ENCODE measurements at places on chromosomes 6 and 20. TPM values are rescaled to one million over a fixed set of nuclear protein-coding genes. Genes with fewer than 3 reads are reported as not detected.

DNA sequence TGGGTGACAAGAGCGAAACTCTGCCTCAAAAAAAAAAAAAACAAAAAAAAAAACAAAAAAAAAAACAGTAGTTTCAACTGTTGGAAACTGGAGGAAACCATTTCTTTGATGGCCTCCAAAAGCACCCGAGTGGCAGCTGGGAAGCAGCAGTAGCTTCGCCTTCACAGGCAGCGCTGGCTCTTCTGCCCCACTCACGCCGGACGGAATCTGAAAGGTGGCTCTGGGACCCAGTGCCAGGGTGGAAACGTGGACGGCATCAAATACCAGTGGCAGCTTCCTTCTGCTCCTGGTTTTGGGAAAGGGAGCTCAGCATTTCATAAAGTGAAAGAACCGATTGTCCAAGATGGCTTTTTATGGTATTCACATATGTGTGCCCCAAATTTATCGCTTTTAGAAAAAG is 159.4 kb downstream of the SMOC2 start:
- no peaks in the 10 kb centered on the region for H3K36me3 ChIP-seq
- no peak for DNase-seq
- no peak overlapping the region for H3K27ac ChIP-seq
- H3K4me1 ChIP-seq: no peaks in the 10 kb centered on the region

DNA sequence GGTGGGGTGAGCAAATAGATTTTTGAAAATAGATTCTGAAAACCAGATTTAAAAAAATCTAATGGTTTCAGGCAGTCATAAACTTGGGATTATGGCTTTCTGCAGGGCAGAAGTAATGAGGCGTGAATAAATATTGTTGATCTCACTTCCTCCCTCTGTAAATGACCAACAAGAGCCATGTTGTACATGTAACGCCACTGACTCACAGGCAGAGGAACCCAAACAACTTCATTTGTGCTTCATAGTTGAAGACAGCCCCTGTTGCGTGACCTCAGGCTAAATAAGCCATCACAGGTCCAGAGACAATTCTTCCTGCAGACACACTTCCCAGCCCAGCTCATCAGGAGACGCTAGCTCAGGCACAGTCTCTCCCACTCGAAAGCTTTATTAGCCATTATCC is 59.1 kb upstream of the F13A1 start:
- no peaks in the 10 kb centered on the region for H3K27me3 ChIP-seq
- H3K4me1 ChIP-seq: no peaks in the 10 kb centered on the region
- H3K36me3 ChIP-seq: no peaks in the 10 kb centered on the region
- no peak for DNase-seq
- no peak overlapping the region for H3K27ac ChIP-seq
- H3K4me3 ChIP-seq: no peak overlapping the region

DNA sequence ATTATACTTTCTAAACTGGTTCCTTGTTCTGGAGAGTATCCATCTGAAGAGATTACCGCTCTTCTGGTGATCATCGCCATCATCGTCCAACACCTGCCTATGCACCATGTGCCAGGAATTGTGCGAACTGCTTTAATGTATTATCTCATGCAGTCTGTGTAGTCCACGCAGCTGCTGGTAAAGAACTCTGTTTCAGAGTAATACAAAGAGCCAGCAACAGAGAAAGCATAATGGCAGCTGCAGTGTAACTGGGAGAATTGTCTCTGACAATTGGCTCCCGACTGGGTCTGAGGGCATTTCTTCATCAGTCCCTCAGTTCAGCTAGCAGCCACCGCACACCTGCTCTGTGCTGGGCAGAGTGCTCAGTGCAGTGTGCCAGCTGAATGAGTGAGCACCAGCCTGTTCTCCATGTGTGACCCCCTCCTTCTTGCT is 383.4 kb downstream of the GRIK2 start:
- H3K36me3 ChIP-seq: no peaks in the 10 kb centered on the region
- H3K4me1 ChIP-seq: no peaks in the 10 kb centered on the region
- H3K27ac ChIP-seq: no peak overlapping the region
- no peak overlapping the region for H3K4me3 ChIP-seq
- H3K27me3 ChIP-seq: no peaks in the 10 kb centered on the region

- H3K27ac ChIP-seq: peak overlapping the region; percentile 88
- no peaks in the 10 kb centered on the region for H3K27me3 ChIP-seq
- H3K4me3 ChIP-seq: peak overlapping the region; percentile 64
- peaks cover 22% of the 10 kb centered on the region for H3K4me1 ChIP-seq
Observed at GRCh38 chr20:62142252-62143080, 728 bp downstream of the PSMA7 start.

DNA sequence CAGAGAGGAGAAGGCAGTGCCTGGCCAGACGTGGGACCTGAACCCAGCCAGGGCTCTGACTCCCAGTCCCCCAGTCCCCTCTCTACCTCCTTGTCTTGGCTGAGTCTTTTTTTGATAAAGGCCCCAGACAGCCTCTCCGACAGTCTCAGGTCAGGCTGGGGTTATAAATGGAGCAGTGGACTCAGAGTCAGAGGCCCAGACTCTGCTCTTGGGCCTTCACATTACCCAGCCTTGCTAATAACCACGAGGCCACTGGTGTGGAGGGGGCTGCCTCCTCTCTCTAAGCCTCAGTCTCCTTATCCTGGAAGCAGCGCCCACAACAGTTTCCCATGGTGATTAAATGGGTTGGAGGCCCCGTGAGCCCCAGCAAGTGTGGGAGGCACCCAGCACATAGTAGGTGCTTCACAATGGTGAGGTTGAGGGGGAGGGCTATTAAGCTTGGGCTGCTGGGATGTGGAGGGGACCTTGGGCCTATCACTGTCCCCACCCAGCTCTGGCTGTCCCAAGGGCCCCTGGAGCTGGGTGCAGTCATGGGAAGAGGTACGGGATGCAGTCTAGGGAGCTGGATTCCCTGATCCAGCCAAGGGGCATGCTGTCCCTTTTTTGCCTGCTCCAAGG is 35.7 kb downstream of the TGM2 start:
- H3K27ac ChIP-seq: peak overlapping the region; percentile 90
- no peaks in the 10 kb centered on the region for H3K36me3 ChIP-seq
- no peak for DNase-seq
- no peaks in the 10 kb centered on the region for H3K27me3 ChIP-seq

DNA sequence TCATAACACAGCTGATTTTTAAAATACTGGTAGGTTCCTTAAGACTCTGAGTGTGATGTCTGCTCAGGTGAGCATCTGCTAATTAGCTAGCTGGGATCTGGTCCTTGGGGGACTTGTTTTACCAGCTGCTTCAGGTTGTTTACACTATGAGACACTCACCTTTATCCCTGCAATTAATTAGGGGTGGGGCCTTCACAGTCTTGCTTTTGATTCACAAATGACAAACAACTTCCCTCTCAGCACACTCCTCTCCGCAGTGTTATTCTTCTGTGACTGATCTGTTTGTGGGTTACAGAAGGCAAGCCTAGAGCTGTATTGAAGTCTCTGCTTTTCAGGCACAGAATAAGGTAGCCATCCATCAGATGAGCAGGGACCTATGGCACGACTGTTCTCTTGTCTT is 62.0 kb upstream of the CD83 start:
- no peak overlapping the region for H3K4me3 ChIP-seq
- no peaks in the 10 kb centered on the region for H3K27me3 ChIP-seq
- H3K4me1 ChIP-seq: no peaks in the 10 kb centered on the region
- no peak overlapping the region for H3K27ac ChIP-seq
- H3K36me3 ChIP-seq: no peaks in the 10 kb centered on the region

DNA sequence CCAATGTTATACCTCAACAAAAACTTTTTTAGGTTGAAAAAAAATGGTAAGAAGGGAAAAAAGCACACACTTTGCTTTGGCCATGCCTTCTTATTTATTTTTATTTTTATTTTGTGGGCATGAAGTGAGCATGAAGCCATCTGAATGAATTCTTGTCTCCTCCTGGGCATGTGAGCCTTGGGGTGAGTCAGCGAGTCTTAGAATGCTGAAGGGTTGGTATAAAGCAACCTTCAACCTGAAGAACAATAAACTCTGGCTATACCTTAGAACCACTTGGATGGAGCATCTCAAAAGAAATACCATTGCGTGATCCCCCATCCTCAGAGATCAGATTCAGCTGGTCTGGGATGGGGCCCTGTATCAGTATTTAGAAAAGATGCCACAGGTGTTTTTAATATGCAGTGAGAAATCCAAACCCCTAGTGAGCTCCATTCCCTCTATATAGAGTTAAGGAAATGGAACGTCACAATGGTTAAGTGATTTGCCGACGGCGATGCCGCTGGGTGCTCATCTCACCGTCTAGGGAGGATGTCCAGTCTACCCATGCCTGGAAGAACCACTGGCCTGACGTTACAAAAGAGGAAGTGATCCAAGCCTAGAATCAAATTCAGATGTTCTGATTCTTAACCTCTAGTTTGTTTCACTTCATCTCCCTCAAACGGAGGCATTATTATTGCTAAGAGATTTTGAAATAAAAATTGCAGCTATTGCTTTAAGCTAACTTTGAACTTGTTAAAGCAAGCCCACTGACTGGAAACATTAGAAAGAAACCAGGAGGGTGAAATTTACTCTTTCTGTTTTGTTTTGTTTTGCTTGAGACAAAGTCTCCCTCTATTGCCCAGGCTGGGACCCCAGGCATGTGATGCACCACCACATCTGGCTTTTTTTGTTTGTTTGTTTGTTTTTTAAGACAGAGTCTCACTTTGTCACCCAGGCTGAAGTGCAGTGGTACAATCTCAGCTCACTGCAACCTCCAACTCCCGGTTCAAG is 67.1 kb downstream of the EDN1 start:
- H3K4me3 ChIP-seq: no peak overlapping the region
- no peak for DNase-seq
- no peaks in the 10 kb centered on the region for H3K27me3 ChIP-seq
- H3K36me3 ChIP-seq: no peaks in the 10 kb centered on the region
- H3K4me1 ChIP-seq: no peaks in the 10 kb centered on the region
- peak overlapping the region; percentile 9 for H3K27ac ChIP-seq

GRCh38 chr6:75199889-75200288 is 6.0 kb downstream of the COL12A1 start:
- H3K4me3 ChIP-seq: no peak overlapping the region
- no peaks in the 10 kb centered on the region for H3K36me3 ChIP-seq
- H3K27ac ChIP-seq: no peak overlapping the region
- DNase-seq: no peak
- no peaks in the 10 kb centered on the region for H3K27me3 ChIP-seq

DNA sequence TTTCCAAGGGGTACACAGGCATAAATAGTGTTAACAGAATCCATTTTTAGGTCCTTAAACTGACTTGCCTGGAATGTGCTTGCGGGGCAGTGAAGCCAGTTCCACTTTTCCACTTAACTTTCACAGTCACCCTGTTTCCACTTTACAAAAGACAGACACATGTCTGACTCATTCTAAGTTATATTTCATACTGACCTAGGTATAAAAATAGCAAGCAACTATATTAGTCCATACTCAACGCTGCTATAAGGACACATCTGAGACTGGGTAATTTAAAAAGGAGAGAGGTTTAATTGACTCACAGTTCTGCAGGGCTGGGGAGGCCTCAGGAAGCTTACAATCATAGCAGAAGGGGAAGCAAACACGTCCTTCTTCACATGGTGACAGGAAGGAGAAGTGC is 88.2 kb downstream of the MTFR2 start:
- no peaks in the 10 kb centered on the region for H3K27me3 ChIP-seq
- no peaks in the 10 kb centered on the region for H3K36me3 ChIP-seq
- no peak for DNase-seq
- no peak overlapping the region for H3K4me3 ChIP-seq

DNA sequence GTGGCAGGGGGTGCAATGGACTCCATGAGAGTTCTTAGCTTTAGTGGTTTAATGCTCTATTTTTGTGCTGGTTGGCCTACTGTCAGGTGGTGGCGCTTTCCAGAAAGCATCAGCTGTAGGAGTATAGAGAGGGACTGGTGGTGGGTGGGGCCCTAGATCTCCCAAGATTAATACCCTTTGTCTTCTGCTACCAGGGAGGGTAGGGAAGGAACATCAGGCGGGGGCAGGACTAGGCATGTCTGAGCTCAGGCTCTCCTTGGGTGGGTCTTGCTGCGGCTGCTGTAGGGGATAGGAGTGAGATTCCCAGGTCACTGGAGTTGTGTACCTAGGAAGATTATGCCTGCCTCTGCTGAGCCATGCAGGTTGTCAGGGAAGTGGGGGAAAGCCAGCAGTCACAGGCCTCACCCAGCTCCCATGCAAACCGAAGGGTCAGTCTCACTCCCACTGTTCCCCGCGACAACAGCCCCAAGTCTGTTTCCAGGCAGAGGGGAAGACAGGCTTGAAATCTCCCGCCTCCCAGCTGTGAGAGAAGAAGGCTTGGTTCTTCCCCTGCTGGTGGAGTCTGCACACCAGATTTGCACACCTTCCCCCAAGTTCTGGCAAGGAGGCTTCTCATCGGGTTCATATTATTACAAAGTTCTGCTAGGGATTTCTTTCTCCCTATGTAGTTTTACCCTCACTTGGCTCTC is 46.7 kb upstream of the PKIB start:
- H3K4me3 ChIP-seq: no peak overlapping the region
- no peak for DNase-seq
- H3K36me3 ChIP-seq: no peaks in the 10 kb centered on the region
- no peaks in the 10 kb centered on the region for H3K4me1 ChIP-seq

GRCh38 chr6:17432356-17432755 is 39.0 kb downstream of the CAP2 start:
- no peak overlapping the region for H3K27ac ChIP-seq
- no peaks in the 10 kb centered on the region for H3K27me3 ChIP-seq
- DNase-seq: no peak
- H3K4me1 ChIP-seq: no peaks in the 10 kb centered on the region
- H3K4me3 ChIP-seq: no peak overlapping the region

DNA sequence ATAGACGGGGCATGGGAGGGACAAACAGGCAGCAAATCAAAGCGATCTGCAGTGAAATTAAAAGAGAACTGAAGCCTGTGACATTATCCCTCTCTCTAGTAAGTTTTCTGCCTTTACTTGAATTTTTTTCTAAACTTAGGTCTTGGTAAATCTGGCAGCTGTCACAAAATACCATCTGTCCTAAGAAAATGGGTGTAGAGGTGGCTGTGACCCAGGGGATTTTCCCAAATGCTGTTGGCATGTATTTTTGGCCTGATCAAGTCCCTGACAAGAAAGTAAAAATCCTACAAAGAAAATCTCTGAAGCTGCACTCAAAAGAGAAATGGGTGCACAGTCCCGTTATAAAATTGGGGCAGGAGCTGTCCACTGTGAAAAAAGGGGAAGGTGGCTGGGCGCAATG is 30.2 kb upstream of the F13A1 start:
- H3K4me3 ChIP-seq: no peak overlapping the region
- no peaks in the 10 kb centered on the region for H3K36me3 ChIP-seq
- no peak overlapping the region for H3K27ac ChIP-seq
- no peak for DNase-seq
- no peaks in the 10 kb centered on the region for H3K4me1 ChIP-seq

The BFSP1 gene
- total RNA-seq: 6.9 TPM

The RAD21L1 gene
- total RNA-seq: 1.0 TPM

The DCBLD1 gene
- total RNA-seq: 29.0 TPM

The WFDC12 gene
- total RNA-seq: not detected

The SPTLC3 gene
- 0.03 TPM for total RNA-seq
